ENCODE measurements at places on chromosomes 1 and 21. TPM values are rescaled to one million over a fixed set of nuclear protein-coding genes. Genes with fewer than 3 reads are reported as not detected.

The LCE1B gene
- not detected for total RNA-seq

GRCh38 chr1:58717979-58718378, 18.1 kb upstream of the MYSM1 start:
- DNase-seq, result no peak

- peak; percentile 34 for DNase-seq
These were observed 82.4 kb upstream of the PROX1 start for GRCh38 chr1:213905344-213905743.

- no peak for DNase-seq
These were observed 3.0 kb downstream of the ITLN2 start for GRCh38 chr1:160951443-160952128.

GRCh38 chr1:240152611-240153297, 61.1 kb downstream of the FMN2 start:
- no peak for DNase-seq

The PSMA5 gene
- total RNA-seq, result 24.3 TPM

- DNase-seq, result no peak
These were observed 10.3 kb upstream of the CD101 start for GRCh38 chr1:116991171-116991845.

DNA sequence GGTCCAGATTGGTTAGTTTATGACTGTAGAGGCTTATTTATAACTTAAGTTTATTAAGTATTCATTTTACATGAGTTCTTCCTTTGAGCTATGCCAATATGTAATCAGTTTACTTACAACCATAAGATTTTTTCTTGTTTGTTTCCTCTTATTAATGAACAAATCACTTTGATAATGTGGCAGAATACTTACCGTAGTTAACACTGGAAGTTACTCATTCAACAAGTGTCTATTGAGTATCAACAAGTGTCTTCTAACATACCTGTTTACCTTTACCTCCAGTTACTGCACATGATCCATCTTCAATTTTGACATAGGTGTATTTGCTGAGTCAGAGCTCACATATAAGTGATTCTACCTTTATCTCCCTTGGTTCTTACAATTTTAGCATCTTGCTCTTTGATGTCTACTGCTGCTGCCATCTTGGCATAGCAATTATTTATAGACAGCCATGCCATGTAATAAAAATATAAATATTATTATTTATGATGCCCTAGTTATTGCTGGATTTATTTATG, 205.7 kb downstream of the NCAM2 start:
- no peak for DNase-seq

The CELA3B gene
- total RNA-seq, result not detected

Data from heart left ventricle (tissue), 16 donors.